ENCODE measurements at places on chromosomes 1 and 21.

DNA sequence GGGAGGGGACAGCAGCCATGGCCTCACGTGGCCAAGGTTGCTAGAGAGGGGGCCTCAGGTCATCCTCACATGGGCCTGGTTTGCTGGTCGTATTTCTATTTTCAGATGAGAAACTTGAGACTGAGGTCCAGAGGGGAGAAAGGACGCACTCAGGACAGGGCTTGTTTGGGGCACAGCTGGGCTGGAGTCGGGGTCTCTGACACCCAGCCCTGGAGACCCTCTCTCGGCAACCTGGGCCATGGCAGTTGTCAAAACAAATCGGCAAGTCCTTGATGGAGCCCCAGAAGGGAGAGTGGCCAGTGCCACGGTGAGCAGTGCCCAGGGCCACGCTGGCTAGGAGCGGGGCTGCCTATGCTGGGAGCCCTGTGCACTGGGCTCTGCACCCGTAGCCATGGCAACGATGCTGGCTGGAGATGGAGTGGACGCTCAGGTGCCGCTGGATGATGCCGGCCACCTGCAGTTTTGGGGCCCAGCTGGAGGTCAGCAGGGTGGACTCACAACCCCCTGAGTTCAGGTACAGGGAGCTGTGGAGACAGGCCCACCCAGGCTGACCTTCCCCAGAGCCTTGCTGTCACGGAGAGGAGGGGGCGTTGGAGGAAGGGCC is 11.1 kb downstream of the LRRC3 start:
- no peaks in the 10 kb centered on the region for H3K27me3 ChIP-seq
- H3K27ac ChIP-seq = no peak overlapping the region
- no peak for DNase-seq

- peak; percentile 56 for DNase-seq
- H3K4me1 ChIP-seq = peaks cover 8% of the 10 kb centered on the region
- no peaks in the 10 kb centered on the region for H3K36me3 ChIP-seq
- H3K27me3 ChIP-seq = no peaks in the 10 kb centered on the region
Observed at GRCh38 chr1:58903514-58904298, 119.9 kb upstream of the JUN start.

DNA sequence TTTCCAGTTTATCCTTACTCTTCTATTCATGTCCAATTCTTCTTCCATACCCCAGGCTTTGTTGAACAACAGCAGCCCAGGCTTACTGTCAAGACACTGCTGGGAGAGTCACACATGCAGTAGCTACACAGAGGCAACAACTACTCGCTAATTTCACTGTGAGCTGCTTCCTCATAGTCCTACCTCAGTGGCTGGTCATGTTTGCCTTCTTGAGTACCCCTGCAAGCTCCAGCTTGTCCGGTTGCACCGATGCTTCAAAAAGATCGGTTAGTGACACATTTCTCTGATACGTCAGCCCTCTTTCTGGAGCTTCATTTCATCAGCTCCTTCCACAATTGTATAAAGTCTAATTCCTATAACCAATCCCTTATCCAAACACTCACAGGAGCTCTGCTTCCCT is 246.7 kb upstream of the NFIA start:
- no peaks in the 10 kb centered on the region for H3K4me1 ChIP-seq
- H3K4me3 ChIP-seq = no peak overlapping the region
- H3K27ac ChIP-seq = no peak overlapping the region

GRCh38 chr1:22978299-22978698 is 5.6 kb upstream of the LACTBL1 start:
- no peak for DNase-seq
- no peaks in the 10 kb centered on the region for H3K36me3 ChIP-seq
- H3K27ac ChIP-seq = no peak overlapping the region

DNA sequence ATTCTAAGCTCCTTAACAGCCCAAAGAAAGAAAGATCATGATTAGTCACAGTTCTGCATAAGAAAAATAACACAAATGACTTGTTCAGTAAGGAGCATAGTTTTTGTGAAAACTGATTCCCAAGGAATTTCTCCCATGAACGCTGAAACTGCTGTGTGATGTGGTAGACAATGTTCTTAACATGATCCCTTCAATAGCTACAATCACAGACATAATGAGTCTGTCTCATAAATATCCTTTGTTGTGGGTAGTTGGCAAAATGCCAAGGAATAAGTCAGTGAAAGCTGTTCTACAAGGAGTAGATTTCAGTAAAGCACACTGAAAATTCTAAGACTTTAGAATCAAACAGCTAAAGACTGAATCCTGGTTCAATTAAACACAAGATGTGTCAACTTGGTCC is 404.8 kb downstream of the HLX start:
- DNase-seq = no peak
- H3K4me3 ChIP-seq = no peak overlapping the region
- no peaks in the 10 kb centered on the region for H3K27me3 ChIP-seq

DNA sequence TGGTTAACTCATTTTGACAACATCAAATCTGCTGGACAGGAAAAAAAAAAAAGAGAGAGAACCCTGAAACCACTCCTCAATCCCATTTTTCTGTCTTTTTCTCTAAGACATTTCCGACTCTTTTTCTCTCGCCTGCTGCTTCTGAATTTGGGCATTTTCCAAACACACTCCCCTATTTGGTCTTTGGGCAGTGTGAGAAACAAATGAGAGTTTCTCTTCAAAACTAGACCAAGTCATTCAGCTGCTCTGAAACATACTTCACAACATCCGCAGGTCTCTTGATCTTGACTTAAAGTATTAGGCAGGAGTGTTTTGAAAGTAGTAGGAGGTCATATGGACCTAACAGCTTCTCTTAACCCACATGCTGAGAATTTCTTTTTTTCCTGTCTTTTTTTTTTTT is 364.8 kb upstream of the ESRRG start:
- H3K27ac ChIP-seq = no peak overlapping the region
- H3K4me1 ChIP-seq = peaks cover 4% of the 10 kb centered on the region
- no peaks in the 10 kb centered on the region for H3K36me3 ChIP-seq
- DNase-seq = no peak
- H3K4me3 ChIP-seq = no peak overlapping the region
- H3K27me3 ChIP-seq = no peaks in the 10 kb centered on the region

DNA sequence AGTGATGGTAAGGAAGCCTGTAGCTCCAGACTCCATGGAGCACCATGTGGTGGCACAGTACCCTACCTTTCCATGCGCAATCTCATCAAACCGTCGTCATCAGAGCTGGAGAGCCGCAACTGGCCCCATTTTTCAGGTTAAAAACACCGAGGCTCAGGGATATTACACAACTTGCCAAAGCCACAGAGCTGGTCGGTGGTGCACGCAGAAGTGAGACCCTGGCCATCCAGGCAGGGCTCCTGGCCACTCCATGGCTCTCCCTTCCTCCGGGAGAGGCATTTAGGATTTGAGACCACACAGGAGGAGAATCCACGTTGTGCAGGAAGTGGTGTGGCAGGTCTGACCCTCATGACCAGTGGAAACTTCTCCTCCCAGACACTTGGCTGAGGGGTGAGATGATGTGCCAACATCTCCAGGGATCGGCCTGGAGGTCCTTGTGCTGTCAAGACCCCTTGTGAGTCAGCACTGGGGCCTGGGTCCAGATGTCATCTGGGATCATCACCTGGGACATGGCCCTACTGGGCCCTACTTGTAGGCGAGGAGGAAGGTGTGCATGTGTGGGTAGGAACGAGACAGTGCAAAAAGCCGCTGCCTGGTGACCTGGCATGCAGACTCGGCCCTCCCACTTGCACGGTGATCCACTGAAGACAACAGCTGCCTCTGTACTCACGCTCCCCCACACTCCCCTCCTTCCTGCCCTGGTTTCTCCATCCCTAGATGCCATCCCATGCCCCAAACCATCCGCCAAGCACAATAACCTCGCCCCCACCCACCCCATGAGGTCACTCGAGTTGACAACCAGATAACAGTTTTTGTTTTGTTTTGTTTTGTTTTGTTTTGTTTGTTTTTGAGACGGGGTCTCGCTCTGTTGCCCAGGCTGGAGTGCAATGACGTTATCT is 10.4 kb downstream of the TFF3 start:
- no peak overlapping the region for H3K27ac ChIP-seq
- H3K4me1 ChIP-seq = no peaks in the 10 kb centered on the region
- DNase-seq = no peak

- H3K27ac ChIP-seq = no peak overlapping the region
- H3K4me1 ChIP-seq = peaks cover 8% of the 10 kb centered on the region
- no peak for DNase-seq
- no peak overlapping the region for H3K4me3 ChIP-seq
- H3K27me3 ChIP-seq = no peaks in the 10 kb centered on the region
- H3K36me3 ChIP-seq = peaks cover 64% of the 10 kb centered on the region
Observed at GRCh38 chr1:206590025-206590758, 22.1 kb downstream of the EIF2D start.

DNA sequence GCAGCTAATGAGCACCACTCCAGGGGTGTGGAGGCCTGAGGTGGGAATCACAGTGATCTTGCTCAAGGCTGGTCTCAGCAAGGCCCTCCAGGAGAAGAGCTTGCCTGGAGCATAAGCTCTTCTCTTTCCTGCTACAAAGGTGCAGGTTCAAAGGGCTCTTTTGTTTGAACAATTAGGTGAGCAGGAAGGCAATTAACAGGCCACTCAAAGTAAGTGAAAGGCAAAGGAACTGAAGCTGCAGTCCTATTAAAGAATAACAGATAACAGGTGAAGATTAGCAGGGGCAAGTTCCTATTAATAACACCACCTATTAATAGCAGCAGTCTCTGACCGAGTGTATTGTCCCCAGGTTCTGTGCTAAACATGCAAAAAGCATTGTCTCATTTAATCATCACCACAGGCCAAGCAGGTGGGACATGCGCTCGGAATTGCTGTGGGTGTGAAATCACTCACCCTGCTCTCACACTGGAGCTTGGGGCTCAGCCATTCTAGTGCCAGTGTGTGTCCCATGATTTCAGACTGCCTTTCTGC is 113.8 kb downstream of the RHOU start:
- H3K27me3 ChIP-seq = no peaks in the 10 kb centered on the region
- H3K4me3 ChIP-seq = no peak overlapping the region
- H3K36me3 ChIP-seq = no peaks in the 10 kb centered on the region

- no peaks in the 10 kb centered on the region for H3K27me3 ChIP-seq
- no peak overlapping the region for H3K27ac ChIP-seq
- no peaks in the 10 kb centered on the region for H3K4me1 ChIP-seq
- no peak overlapping the region for H3K4me3 ChIP-seq
- no peaks in the 10 kb centered on the region for H3K36me3 ChIP-seq
Observed at GRCh38 chr1:194279975-194280374, 1093.6 kb upstream of the B3GALT2 start.

DNA sequence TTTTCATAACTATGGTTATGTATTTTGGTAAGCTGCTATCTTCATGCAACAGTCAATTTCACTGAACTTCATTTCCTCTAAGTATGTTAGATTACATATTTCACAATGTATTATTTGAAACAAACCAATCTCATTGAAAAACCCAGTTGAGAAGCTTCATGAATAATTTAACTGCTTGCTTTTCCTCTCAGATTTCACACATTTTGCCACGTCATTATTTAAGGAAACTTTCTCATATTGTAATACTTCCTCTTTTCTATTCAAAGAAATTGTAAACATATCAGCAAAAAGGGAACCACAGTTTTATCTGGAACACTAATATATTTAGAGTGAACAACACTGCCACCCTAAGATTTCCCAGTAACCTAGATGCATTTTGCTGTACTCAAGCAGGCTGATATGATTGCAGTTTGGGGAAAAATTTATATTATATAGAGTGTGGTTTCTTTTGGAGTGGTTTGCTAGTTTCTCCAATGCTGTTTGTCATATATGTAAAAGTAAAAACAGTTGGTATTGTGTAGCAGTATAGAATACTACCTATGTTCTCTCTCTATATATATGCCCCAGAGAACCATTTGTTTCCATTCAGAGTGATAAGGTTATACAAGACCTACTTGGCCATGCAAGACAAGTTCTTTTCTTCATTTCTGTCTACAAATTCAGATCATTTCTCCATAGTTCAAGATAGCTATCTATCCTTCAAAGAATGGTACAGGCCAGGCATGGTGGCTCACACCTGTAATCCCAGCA is 28.4 kb upstream of the AHCTF1 start:
- no peaks in the 10 kb centered on the region for H3K27me3 ChIP-seq
- H3K27ac ChIP-seq = no peak overlapping the region
- no peak overlapping the region for H3K4me3 ChIP-seq
- no peak for DNase-seq

DNA sequence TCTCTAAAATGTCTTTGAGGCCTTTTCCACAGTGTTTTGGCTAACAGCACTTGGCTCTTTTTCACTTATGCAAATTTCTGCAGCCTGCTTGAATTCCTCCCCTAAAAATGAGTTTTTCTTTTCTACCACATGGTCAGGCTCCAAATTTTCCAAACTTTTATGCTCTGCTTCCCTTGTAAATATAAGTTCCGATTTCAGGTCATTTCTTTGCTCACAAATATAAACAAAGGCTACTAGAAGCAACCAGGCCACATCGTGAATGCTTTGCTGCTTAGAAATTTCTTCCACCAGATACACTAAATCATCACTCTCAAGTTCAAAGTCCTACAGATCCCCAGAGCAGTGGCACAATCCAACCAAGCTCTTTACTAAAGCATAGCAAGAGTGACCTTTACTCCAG is 28.1 kb upstream of the BTG3 start:
- no peaks in the 10 kb centered on the region for H3K36me3 ChIP-seq
- no peaks in the 10 kb centered on the region for H3K27me3 ChIP-seq
- DNase-seq = no peak
- no peak overlapping the region for H3K27ac ChIP-seq
- no peak overlapping the region for H3K4me3 ChIP-seq

DNA sequence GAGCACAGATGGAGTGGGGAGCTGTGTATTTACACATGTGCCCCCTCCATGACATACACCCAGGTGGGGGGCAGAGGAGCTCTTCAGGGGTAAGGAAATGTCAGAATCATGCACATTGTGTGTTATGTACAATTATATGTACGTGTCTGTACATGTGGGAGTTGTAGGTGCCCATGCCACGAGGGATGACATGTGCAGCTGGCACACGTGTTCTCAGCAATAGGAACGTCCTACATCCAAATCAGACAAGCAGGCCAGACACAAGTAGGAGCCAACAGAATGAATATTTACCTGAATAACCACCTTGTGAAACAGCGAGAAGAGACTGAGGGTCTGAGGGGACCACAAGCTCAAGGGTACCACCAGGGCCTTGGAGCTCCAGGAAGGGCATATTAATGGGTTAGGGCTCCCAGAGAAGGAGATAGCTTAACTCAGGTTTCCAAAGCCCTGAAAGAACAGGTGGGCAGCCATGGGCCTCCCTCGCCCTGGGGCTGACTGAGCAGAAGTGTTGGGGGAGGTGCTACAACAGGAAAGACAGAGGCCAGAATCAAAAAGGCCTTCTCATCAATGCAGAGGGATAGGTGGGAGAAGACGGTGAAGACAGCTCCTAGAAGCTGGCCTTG is 3.2 kb downstream of the COL16A1 start:
- peaks cover 22% of the 10 kb centered on the region for H3K4me1 ChIP-seq
- H3K36me3 ChIP-seq = no peaks in the 10 kb centered on the region
- H3K27ac ChIP-seq = no peak overlapping the region
- H3K27me3 ChIP-seq = no peaks in the 10 kb centered on the region

- no peaks in the 10 kb centered on the region for H3K36me3 ChIP-seq
- no peak for DNase-seq
- no peak overlapping the region for H3K27ac ChIP-seq
- H3K27me3 ChIP-seq = peaks cover 12% of the 10 kb centered on the region
- peaks cover 43% of the 10 kb centered on the region for H3K4me1 ChIP-seq
Observed at GRCh38 chr1:54296666-54297065, 96.7 kb downstream of the MRPL37 start.

Data from neuronal stem cell (in vitro differentiated cells).